Stimulated activated CD8-positive, alpha-beta memory T cell treated with anti-CD3 and anti-CD28 coated beads, Interleukin-15, amount 100 ng/mL, for 1 hour (primary cell): ENCODE measurements at places on chromosomes 2 and 18.

DNA sequence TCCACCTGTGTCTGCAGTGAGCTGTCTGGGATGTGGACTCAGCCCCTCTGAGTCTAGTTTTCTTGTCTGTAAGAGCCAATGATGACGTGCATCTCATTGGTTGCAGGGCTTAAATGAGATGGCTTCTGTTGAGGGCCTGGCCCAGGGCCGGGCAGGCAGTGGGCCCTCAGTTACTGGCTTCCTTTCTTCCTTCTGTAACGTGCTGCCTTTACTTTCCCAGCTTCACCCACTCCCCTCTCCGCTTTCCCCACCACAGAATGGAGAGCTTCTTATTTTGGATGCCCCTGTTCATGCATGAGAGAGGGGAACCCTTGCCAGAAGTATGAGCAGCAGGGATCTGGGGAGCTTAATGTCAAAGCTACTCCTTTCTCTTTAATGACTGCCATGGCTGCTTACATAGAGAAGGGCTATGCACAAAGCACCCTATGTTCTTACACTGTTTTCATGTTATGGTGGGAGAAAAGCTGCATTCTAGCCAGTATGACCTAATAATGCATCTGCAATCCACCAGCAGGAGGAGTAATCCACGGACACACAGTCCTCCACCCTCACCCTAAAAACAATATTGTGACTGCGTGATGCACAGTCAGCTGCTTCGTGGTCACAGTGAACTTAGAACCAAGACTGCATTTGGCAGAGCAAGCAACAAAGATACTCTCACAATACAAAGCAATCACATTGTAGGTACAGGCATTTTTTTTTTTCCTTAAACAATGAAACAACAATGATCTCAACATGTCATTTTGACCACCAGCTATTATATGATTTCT lies 37.2 kb downstream of the CREG2 start:
- DNase-seq, result no peak

GRCh38 chr2:120392923-120393322 lies 47.0 kb downstream of the INHBB start:
- no peak for DNase-seq

DNA sequence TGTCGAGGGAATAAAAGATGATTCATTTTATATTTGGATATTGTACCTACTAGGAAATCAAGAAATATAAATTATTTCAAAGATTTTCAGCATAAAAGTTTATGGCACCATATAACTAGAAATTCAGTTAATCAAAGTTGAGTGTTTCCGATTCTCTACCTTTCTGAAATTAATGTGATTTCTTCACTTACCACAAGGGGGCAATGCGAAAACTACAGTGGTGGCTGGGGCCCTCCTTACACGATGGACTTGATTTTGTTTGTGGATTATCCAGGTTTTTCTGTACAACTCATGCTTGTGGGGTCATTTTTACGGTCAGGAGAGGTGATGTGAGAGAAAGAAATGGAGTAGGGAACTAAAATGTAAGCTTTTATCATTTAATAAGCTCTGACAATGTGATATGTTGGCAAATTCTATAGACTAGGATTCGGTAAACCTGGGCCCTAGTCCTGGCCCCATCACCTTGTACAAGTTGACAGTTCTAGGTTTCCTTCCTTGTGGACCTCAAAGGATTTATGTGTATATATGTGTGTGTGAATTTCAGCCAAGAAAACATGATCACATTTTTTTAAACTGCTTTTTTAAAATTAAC lies 47.6 kb downstream of the G6PC2 start:
- DNase-seq, result no peak

DNA sequence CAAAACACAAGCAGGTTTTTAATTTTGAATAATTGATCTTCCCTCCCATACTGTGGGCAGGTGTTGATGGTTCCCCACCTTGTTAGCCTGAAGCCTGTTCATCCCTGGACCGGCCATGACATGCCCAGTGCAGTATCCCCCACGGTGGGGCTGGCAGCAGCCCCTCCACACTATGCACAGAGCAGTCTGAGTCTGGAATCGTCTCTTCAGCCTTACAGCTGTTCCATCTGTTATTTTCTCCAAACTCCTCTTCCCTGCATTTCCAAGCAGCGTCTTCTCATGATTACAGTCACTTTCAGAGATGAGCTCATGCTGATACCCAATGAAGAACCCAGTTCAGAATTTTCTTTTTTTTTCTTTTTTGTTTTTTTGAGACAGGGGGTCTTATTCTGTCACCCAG lies 68.2 kb downstream of the ADI1 start:
- no peak for DNase-seq

- no peak for DNase-seq
Observed at GRCh38 chr2:26660363-26660962, 19.3 kb upstream of the CIB4 start.

DNA sequence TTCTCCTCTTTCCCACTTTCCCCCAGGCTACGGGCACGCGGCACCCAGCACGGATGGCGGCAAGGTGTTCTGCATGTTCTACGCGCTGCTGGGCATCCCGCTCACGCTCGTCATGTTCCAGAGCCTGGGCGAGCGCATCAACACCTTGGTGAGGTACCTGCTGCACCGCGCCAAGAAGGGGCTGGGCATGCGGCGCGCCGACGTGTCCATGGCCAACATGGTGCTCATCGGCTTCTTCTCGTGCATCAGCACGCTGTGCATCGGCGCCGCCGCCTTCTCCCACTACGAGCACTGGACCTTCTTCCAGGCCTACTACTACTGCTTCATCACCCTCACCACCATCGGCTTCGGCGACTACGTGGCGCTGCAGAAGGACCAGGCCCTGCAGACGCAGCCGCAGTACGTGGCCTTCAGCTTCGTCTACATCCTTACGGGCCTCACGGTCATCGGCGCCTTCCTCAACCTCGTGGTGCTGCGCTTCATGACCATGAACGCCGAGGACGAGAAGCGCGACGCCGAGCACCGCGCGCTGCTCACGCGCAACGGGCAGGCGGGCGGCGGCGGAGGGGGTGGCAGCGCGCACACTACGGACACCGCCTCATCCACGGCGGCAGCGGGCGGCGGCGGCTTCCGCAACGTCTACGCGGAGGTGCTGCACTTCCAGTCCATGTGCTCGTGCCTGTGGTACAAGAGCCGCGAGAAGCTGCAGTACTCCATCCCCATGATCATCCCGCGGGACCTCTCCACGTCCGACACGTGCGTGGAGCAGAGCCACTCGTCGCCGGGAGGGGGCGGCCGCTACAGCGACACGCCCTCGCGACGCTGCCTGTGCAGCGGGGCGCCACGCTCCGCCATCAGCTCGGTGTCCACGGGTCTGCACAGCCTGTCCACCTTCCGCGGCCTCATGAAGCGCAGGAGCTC lies 35.4 kb downstream of the KCNK3 start:
- no peak for DNase-seq

- no peak for DNase-seq
Observed at GRCh38 chr2:232367016-232367415, 11.5 kb upstream of the ALPP start.

DNA sequence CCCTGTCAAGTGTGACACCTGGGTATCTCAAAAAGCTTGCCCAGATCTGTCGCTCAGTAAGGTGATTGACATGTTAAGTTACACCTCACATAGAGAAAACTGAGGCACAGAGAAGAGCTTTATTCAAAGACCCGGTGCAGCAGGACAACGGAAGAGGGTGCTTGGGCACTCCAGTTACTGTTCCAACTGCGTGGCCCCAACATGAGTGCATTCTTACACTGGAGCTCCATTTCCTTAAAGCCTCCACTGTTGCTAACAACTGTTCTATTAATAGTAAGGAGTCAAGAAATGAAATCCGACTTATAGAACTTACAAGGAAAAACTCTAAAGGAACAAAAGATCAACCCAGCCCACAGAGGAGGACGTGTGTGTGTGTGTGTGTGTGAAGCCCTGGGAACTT lies 54.8 kb upstream of the REV1 start:
- no peak for DNase-seq

DNA sequence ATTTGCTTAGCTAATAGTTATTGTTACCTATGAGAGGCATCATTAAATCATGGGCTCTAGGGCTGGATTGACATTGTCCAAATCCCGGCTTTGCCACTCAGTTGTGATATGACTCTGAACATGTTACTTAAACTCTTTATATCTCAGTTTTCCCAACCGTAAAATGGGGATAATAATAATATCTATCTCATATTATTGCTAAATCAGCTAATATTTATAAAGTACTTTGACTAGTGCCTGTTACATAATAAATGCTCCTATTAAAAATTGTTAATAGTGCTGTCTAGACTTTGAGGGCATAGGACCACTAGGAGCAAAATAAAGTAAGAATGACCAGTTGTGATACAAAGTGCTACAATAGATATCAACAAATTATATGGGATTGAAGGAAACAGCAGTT lies 376.3 kb upstream of the FIGN start:
- no peak for DNase-seq

- no peak for DNase-seq
Observed at GRCh38 chr2:6972067-6972710, 55.0 kb downstream of the RNF144A start.

DNA sequence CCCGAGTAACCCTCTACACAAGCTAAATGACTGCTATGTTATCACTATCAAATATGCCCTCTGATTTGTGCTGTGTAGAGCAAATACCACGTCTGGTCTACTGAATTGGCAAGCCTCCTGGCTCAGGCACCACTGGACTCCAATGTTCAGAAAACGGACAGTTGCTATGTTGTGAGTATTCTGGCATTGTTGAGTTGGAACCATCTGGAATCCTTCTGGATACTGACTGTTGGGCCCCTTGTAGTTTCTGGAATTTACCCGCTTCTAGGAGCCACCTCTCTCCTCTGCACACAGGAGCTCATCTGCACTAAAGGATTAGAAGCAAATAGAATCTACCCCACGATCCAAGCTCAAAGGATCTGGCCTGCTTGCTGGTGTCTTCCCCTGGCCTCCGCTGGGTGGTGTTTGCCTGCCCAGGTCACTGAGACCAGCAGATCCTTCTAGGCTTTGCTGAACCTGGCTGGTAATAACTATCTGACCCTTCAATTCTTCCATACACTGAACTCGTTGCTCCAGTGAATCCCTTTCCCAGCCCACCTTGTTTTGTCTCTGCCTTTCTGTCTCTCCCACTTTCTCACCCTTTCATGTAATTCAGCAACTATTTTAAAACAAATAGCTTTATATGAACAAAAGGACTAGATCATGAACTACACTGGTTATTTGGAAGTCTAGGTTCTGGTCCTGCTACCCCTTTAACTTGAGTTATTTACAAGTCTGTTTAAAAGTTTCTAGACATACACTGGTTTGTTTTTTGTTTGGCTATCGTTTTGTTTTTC lies 2.1 kb upstream of the HAAO start:
- no peak for DNase-seq

DNA sequence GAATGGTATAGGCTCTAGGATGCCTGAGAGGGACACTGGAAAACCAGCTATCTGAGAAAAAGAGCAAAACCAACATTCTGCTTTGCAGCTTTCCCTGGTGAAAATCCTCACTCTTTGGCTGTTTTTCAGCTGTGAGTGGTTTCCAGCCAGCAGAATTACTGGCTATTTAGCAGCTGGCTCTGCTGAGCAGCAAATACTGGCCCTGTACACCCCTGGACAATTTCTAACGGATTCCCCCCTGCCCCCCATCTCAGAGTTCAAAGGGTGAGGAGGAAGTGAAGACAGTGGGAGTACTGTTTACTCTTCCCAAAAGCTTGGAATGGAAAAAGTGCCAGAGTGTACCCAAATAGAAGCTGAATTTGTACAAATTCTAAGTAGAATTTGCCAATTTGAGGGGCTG lies 26.1 kb upstream of the IMP4 start:
- no peak for DNase-seq

DNA sequence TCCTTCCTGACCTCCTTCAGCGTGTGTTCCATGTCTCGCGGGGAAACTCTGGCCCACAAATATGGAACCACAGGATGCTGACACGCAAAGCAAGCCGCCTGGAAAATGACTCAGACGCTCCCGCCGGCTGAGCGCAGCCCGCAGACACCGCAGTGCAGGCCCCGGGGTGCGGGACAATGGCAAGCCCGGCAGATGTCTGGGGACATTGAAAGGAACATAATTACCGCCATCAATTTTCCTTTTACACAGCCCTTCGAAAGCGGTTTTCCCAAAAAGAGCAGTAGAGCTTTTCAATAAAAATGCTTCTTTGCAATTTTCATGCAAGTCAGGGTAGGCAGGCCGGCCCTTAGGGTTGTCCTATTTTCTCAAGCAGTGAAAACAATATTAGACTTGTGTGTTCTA lies 159.2 kb upstream of the SH3BP4 start:
- DNase-seq, result no peak

GRCh38 chr2:134448650-134449049 lies 194.8 kb downstream of the MGAT5 start:
- DNase-seq, result no peak

GRCh38 chr2:82139979-82140611 lies 1835.5 kb upstream of the LRRTM1 start:
- DNase-seq, result no peak

DNA sequence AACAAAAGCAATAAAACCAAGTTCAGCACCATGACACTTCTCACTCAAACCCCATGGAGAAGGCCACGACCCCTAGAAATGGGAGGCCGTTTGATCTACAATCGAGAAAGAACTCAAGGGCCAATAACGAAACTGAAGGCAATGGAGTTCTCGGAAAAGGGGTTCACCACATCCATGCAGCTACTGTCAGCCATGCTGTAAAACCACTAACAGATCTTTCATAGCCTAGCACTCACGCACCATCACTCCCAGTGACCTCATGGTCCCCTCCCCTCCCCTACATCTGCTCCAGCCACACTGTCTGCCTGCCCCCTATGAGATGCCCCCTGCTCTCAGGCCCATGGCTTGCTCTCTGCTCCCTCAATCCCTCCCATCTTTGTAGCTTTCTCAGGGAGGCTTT lies 135.3 kb downstream of the TMEM163 start:
- no peak for DNase-seq

DNA sequence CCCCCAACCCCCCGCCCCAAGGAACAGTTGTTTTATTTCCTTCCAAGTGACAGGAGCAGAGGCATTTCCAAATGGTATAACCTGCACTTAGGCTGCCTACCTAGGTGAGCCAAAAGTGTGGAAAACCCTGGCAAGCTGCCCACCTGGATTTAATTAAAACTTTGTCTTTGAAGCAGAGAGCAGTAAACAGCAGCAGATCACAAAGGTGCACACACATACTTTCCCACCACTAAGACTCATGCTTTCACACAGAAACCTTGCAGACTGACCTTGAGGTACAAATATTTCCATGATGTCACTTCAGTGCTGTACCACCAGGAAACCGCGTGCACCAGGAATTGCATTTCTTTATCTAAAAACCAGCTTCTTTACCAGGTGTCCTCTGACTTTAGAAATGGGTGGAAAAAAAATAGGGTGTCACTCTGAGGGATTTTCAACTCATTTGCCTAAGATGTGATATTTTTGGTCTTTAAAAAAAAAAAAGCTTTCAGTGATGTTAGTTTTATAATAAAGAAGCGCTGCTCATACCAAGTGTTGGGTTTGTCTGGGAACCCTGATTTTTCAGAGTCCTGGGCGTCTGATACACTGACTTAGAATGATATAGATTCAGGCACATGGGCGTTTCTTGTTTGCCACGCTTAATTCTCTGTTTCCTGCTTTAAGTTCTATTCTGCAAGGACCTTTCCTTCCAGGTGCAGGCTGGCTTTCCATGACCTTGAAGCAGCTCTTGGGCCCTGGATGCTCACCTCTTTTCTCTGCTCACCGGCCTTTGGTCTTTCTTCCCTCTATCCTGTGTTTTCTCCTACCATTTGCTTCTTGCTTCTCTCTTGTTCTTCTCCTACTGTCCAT lies 70.7 kb upstream of the BCL2L11 start:
- no peak for DNase-seq
